ENCODE measurements at places on chromosomes 2 and 18.

- DNase-seq, result no peak
Measured at GRCh38 chr2:42281416-42282081, 79.5 kb downstream of the COX7A2L start.

DNA sequence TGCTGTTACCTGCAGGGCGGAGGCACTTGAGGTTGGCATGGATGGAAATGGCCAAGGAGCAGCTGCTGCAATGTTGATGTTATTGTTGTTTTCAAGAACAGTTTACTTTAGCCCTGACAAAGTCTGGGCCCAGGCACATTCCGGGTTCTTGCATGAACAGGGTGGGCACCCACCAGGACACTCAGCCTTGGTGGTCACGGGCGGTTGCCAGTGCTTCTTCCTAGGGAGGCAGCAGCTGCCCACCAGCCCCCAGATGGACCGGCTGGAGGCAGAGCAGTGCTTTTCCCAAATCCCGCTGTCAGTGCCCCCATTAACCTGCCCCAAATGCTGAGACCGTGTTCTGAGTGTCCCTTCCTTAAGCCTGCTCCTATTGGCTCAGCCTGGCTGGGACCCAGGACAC is 38.5 kb upstream of the B3GNT7 start:
- DNase-seq, result no peak

DNA sequence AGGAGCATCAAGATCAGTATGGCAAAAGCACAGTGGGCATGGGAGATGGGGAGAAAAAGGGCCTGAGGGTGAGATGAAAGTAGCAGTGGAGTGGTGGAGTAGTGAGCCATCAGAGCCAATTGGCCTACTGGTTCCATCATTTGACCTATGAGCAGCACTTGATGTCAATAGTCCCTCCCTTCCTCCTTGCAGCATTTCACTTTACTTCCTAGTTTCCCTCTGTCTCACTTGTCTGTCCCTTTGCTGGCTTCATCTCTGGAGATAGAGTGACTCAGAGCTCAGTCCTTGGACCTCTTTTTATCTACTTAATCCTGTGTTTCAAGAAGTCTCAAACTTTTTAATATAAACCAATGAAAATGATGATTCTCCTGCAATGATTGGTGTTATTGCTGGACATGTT is 32.1 kb downstream of the FBXO48 start:
- no peak for DNase-seq

DNA sequence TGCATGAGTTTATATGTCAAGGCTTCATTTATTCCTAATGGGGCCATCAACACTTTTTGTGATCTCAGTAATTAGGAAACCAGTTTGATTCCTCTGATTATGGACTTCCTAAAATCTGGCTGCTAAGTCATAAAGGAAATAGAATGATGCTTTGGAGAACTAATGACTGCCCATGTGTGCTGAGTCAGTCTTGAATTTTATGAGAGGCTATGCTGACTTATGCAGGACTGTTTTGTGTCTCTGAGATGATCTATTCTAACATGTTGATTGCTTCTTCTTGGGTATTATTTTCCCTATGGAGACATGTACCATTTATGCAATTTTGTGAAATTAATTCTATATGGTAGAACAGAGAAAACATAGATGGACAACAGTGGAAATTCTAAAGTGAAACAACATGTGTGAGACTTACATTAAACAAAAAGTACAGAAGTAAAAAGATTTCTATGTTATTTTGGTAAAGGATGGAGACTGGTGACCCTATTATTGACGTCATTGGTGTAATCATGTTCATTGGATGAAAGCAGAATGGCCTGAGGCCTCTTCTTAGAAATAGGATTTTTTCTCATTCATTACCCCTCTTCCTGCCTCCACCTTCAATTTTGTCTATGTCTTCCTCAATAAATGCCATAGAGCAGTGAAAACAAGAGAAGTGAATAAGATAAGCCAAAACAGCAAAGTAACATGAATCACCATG is 1658.2 kb upstream of the PIK3C3 start:
- no peak for DNase-seq

DNA sequence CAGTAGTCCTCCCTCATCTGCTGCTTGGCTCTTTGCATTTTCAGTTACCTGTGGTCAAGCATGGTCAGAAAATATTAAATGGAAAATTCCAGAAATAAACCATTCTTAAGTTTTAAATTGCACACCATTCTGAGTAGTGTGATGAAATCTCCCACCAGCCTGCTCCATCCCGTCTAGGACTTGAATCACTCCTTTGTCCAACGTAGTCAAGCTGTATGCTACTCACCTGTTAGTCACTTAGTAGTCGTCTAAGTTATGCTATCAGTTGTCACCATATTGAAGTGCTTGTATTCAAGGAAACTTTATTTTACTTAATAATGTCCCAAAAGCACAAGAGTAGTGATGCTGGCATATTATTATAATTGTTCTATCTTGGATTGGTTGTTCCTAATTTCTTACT is 172.5 kb downstream of the FIGN start:
- no peak for DNase-seq

DNA sequence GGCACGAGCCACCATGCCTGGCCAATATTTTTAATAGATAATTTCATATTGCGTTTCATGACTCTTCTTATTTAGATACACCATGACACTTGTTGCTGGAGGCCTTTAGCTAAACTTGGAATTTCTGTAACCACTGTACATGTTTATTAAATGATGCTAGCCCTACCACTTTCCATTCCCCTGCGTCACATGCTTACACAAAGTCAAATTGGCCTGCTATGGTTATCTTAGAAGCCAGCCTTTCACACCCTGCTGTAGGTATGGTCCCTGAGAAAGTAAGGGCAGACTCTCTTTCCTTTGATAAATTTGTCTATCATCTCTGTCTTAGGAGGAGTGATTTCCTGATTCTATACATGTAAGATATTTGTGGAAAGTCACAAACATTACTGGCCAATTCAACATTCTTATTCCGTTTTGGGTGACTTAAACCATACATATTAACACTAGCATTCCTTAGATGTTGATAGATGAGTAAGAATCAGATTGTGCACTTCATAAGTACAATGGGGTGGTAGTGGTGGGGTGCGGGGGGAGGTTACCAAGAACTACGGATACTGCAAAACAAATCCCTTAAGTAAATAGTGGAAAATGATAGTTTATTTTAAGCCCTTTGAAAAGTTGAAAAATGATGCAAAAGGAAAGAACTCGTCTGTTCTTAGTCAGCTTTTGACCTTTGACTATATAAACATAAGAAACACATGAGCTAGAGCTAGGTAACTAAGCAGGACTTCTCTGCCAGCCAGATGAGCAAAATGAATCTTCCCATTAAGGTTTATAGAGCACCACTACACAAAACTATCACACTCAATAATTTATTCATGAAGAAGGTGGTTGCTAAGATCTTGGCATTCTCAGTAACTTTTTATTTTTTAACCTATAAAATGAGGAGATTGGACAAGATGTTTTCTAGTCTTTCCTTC is 7.9 kb upstream of the NDUFV2 start:
- no peak for DNase-seq

DNA sequence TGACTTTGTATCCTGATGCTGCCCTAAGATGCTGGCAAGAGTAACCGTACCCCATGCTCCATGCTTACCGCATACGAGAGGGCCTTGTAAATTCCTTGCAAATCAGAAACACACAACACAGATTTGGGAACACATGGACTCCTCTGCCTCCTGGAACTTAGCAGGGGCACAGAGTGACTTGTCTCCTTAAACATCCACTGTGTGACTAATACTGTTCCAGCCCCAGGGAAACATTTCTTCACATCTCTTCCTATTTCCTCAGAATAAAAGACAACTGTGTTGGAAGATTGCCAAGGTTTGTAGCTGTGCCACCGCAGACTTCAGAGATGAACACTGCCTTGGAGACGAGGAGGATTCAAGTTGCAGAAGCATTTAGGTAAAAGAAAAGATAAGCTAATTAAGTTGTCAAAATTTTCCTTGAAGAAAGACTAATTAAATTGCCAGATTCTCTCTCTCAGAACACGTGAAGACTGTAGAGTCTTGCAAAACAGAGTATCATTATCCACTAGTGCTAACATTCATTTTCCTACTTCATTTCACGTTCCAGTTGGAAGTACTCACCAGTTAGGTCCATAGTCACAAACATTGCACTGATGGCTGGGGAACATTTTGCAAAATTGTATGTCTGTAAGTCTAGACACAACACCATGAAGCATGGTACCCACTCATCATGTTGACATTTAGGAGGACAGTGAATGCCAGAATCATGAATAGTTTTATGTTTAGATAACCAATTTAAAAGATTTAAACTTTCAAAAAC is 188.8 kb downstream of the TSN start:
- no peak for DNase-seq

GRCh38 chr2:121828281-121828731 is 72.9 kb downstream of the TSN start:
- DNase-seq, result no peak

- DNase-seq, result no peak
Measured at GRCh38 chr18:63868546-63868945, 19.0 kb upstream of the SERPINB2 start.

DNA sequence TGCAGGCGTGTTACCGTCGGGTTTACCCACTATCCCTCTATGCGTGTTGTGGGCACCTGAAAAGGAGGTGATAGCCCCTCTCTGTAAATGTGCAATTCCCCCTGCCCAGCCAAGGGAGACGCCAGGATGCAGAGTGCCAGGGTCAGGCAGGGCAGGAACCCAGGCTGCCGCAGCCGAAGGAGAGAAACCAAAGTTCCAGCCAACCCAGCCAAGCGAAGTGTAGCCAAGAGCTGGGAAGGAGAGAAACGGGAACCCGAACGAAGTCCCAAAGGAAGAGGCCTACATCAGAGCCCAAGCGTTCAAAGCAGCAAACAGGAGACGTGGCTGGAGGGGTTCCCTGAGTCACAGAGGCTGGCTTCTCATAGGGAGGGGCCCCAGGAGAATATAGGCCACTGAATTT is 24.2 kb upstream of the SPR start:
- no peak for DNase-seq

GRCh38 chr2:200617156-200618053 is 31.6 kb downstream of the AOX1 start:
- no peak for DNase-seq

GRCh38 chr2:186855216-186855615 is 6.2 kb upstream of the ZSWIM2 start:
- no peak for DNase-seq

GRCh38 chr2:224060783-224061482 is 21.8 kb upstream of the SERPINE2 start:
- no peak for DNase-seq

GRCh38 chr2:32264422-32265105 is at the start of gene NLRC4:
Gene NLRC4 (minus strand): TSS chr2:32264886. CDS start chr2:32256775, 8,111 bp downstream.
- peak; percentile 7 for DNase-seq

DNA sequence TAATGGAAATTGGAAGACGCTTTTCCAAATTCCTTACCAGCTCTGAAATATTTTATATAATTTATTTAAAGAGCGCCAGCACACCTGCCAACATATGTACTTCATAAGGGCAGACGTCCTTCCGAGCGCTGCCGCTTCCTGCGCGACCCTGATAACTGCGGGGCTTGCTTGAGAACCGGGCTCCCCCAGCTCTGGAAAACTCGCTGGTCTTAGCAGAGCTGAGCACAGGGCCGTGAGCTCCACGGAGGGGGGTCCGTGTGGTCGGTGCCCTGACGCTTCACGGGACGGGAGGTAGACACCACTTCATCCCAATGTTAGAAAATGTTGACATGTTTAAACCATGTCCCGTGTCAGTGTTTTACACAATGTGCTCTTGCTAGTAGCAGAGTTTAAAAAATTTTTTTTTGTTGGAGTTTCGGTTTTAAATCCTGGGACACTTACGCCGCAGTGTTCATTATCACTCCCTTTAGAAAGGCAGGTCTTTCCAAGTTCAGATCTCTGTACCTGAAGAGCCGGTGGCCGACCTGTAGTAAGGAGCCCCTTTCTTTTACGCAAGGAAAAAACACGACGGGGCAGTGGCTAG is 1.6 kb downstream of the NFATC1 start:
- DNase-seq, result no peak

- no peak for DNase-seq
Measured at GRCh38 chr2:218221000-218221399, 4.0 kb downstream of the ARPC2 start.

- no peak for DNase-seq
Measured at GRCh38 chr2:179021258-179021657, 28.7 kb downstream of the CCDC141 start.

DNA sequence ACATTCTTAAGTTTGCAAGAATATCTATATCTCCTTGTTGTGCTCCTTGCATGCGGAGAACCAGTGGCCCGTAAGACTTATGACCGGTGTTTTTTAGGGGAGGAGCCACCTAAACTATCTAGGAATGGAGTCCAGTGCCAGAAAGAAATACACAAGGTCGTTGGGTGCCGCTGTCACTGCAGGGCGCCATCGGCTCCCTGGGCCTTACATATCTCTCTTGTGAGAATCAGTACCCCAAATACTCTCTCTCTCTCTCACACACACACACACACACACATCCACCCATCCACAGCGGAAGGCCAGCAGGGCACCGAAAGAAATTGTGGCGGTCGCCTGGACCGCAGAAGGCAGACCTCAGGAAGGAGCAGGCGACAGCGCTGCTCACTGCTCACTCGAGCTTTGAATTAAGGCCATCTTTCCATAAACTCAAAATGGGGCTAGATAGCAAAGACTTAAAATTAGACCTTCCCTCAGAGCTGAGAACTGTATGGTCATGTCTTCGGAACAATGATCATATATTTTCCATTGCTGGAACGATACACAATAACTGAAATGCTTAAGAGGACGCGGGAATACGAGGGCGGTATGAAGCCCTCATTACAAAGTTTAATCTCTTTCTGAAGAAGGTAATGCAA is 10.4 kb downstream of the NR4A2 start:
- DNase-seq, result peak; percentile 58

DNA sequence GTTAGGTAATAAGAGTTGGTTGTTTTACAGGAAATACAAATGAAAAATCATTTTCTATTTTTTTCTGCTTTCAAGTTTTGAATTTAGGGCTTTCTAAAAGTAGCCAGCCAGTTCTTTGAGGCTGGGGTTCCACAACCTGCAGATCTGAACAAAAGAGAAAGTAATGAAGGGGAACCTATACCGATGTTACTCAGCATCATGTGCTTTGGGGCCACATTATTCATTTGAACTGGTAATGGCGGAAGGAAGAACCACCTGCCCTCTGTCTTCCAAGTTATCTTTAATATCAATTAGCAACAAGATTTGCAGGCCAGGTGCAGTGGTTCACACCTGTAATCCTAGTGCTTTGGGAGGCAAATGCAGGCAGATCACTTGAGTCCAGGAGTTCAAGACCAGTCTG is 12.9 kb upstream of the MRO start:
- DNase-seq, result no peak

DNA sequence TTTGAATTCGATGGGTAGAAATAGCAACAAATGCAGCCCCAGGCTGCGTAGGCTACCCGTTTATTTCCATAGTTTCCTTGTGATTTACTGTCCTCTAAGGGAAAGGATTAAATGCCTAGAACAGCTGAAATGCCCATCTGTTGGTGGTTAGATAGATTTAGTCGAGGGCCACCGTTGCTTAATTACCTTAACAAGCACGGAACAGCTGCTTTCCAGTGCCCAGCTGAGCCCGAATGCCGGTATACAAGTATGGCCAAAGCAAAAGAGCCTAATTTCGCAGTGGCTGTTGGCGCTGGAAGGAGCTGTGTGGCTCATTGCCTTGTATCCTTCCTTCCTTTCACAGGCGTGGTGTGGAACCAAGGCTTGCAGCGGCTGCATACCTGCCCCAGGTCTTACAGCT is 109.1 kb downstream of the CABLES1 start:
- DNase-seq, result no peak

- no peak for DNase-seq
Measured at GRCh38 chr18:22609642-22610041, 191.9 kb upstream of the CTAGE1 start.
